ENCODE measurements at places on chromosomes 3 and 15.

- no peak for DNase-seq
Measured at GRCh38 chr3:6262010-6262409, 598.9 kb upstream of the GRM7 start.

DNA sequence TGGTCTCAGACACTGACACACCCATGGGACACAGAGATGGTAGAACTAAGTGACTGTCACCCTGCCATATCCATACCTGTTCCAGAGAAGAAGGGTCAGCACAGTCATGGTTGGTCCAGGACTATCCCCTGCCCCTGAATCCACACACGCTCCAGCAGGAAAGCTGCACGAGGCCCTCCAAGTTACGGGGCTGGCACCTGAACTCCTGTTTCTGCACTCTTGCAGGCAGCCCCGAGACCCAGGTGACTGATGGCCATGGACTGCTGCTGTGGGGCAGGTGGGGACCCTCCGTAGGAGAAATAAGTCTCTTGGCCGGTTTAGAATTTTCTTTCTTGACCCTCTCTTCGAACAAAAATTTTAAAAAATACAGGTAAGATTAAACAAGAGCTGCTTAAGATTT, 30.6 kb downstream of the CHDH start:
- DNase-seq: no peak

- DNase-seq: no peak
Measured at GRCh38 chr3:148642214-148642613, 55.5 kb upstream of the AGTR1 start.

DNA sequence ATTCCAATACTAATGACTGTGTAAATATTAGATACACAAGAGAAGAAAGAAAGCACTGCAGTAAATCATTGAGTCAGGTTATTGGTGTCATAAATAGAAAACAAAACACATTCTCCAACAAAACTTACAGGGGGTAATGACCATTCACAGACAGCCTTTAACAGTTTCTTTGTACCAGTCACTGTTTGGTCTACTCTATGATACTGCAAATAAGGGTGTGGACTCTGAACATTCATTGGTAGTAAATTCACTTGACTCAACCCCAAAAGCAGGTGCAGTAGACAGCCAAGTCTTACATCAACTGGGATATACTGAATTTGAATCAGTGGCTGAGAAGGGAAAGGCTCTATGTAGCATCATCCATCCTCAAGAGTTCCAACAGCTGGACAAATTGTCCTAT, 463.5 kb downstream of the FOXP1 start:
- DNase-seq: no peak

GRCh38 chr15:69280783-69281182, 17.9 kb upstream of the PAQR5 start:
- DNase-seq: no peak

GRCh38 chr15:32705446-32705845, 12.4 kb upstream of the GREM1 start:
- no peak for DNase-seq

Measured in stimulated activated CD8-positive, alpha-beta memory T cell treated with anti-CD3 and anti-CD28 coated beads, Interleukin-15, amount 100 ng/mL, for 48 hours (primary cell).